Stimulated activated CD4-positive, alpha-beta T cell treated with anti-CD3 and anti-CD28 coated beads, TNF-alpha, amount 100 ng/mL, for 4 hours (primary cell): ENCODE measurements at places on chromosomes 1 and 21.

GRCh38 chr1:116164150-116164549 is 53.0 kb downstream of the MAB21L3 start:
- DNase-seq: no peak

- no peak for DNase-seq
Measured at GRCh38 chr1:7912743-7913557, 27.7 kb downstream of the TNFRSF9 start.

DNA sequence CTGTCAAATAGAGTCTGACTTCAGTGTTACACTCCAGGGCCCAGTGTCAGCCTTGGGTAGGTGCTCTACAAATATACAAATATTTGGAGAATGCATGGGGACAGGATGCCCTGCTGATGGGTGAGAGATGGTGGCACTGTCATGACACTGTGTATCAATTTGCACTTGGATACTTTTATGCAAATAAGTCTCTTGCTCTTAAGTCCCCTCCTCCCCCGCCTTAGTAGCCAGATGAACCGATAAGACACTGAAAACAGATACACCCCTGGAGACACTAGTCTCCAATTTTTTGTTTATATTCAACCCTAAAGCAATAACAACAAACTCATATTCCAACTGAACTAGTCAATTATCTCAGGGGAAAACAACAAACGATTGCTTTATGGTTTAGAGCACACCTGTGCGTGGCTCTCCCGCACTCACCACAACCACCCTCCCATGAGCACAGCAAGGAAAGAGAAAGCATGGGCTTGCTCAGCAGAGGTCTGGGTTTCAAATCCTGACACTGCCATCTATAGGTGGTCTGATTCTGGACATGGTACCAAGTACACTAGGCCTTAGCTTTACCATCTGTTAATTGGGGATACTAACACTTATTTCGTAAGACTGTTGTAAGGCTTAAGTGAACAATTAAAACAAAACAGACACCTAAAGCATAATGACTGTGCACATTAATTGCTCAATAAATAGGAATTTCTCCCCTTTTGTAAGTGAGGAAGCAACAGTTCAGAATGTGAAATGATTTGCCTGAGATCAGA is 50.3 kb downstream of the HIVEP3 start:
- no peak for DNase-seq

- no peak for DNase-seq
Measured at GRCh38 chr1:99749504-99750347, 16.7 kb downstream of the FRRS1 start.

DNA sequence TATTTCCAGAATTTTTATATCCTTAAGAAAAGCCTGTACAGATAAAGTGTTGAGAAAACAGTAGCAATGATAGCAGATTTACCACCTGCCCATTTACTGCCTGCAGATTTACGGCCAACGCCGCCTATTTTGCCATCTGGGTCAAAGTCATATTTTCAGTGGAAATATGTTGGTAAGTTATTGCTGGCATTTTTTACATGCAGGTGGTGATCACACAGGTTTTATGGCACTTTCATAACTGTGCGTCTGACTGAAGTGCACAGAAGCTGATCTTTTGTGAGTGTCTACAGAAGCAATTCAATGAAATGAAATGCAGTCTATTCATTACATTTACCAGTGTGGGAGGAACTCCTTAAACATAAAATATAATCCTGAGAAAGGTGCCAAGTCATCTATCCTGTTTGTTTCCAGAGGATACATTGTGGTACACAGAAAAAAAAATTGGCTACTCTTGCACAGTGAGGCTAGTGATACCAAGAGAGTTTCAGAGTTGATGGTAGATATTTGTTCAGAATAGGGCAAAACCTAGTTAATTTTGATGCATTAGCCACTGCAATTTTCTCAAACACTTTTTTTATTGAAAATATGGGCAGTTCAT is 458.5 kb downstream of the NEGR1 start:
- no peak for DNase-seq

DNA sequence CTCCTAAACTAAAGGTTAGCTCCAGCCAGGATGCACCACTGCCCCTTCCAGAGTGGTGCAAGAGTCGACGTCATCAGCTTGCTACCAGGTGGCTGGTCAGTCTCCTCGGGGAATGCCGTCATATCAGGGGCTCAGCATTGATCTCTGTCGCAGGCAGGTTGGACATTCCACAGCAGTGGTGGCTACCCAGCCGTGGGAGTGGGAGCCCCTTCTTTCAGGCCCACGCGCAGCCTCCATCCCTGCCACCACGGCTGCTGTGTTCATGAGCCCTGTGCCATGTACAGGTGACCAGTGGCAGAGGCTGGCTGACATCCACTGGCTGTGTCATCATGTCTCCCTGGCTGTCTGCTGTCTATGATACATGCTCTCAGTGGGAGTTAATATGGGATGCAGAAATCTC is 25.5 kb downstream of the IL10RB start:
- no peak for DNase-seq

- DNase-seq: no peak
Measured at GRCh38 chr1:91944087-91944486, 5.1 kb upstream of the BRDT start.

DNA sequence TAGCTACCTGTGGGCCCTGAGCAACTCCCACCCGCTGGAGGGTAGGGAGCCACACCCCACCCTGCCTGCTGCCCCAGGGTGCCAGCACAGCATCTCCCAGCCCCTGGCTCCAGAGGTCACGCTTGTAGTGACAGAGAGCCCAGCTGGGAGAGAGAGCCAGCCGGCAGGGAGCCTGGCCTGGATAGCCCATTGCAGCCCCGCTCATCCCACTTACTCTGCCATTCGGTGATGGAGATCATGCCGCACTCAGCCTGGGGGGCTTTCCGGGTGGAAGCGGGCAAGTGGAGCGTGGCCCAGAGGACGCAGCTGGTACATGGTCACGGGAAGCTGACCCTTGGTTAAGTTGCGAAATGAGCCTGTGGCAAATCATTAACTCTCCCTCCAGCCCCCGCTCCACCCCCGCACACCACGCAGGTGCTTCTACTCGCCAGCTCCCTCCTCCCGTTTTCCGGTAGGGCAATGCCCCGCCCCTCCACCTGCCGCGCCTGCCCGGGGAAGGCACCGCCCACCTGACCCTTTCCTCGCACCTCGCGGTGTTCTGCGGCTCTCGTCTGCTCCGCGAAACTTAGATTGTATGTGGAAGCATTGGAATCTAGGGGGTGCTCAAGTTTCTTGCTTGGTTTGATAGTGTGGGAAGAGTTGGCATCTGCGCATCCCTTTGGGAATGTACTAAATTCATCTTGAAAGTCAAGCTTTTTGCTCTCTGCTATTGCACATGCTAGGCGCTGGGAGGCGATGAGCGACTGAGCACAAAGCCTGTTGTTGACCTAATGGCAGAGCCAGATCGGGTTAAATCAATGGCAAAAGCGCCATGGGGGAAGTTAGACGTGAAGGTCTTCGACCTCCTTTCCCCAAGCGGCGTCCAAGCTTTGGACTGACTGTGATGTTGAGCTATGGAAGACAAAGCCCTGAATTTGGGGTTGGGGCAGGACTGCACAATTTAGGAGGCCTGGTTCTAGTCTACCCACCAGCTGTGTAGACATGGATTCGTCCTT is at the start of gene GOLT1A:
TSS of gene GOLT1A (minus strand) at position 321 of the 995 bp plus-strand sequence. CDS start at position 239, 82 bp downstream.
- DNase-seq: peak; percentile 13

- no peak for DNase-seq
Measured at GRCh38 chr1:172642970-172643369, 15.9 kb upstream of the FASLG start.

DNA sequence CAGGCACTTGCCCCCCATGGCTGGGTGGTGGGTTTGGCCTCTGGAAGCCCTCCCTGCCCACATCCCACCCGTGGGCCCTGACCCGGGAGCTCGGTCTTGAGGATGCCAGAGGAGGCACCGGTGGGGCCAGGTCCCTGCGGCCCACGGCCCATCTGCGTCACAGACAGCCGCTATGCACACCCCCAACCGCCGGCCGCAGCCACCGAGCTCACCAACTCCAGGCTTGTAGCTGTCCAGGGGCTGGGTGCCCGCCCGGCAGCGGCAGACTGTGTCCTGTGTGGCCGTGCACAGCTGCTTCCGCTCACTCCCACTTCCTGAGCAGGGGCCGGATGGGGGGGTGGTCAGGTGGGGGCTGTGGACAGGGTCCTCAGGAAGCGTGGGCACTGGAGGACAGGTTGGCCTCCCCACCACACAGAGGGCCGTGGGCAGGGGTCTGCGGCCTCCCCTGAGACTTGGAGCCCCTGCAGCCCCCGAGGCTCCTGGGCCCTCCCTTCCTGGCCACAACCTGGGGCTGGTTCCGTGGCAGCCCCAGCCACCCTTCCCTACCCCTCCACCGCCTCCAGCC is 1.1 kb downstream of the TNFRSF4 start:
- no peak for DNase-seq

GRCh38 chr1:91997607-91998195 is 32.1 kb upstream of the EPHX4 start:
- DNase-seq: peak; percentile 23

DNA sequence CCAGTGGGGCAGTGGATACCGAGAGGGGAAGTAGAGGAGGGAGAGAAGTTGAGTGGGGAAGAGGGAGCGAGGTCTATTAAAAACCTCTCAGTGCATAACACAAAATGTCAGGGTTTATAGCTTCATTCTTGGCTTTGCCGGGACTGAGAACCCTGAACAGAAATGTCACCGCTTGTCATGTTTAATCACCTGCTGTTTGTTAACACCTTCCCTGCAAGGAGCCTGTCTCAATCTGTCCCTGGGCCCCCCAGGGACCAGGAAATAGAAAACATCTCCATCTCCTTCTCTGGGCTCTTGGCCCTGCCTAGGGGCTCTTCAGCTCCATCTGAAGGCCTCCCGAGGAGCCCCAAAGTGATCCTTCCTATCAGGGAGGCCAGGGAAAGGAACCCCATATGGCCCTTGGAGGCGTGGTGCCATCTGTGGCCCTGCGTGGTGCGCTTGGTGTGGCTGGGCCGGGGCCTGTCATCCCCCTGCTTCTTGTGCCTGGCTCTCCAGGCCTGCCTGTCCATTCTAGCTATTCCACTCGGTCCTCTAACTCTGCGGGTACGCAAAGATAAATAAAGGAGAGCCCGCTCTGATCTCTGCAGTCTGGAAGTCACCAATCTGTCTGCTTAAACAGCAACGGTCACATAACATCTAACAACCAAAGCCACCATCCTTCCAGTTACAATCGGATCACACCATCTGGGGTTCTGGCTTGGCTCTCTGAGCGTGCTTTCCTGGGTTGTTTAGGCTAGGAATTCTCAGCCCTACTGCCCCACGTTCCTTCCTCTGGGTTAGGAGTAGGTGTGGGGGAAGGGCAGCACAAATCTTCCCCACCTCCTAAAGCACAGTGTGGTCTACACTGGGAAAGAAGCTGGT is 113.8 kb downstream of the CASZ1 start:
- no peak for DNase-seq

DNA sequence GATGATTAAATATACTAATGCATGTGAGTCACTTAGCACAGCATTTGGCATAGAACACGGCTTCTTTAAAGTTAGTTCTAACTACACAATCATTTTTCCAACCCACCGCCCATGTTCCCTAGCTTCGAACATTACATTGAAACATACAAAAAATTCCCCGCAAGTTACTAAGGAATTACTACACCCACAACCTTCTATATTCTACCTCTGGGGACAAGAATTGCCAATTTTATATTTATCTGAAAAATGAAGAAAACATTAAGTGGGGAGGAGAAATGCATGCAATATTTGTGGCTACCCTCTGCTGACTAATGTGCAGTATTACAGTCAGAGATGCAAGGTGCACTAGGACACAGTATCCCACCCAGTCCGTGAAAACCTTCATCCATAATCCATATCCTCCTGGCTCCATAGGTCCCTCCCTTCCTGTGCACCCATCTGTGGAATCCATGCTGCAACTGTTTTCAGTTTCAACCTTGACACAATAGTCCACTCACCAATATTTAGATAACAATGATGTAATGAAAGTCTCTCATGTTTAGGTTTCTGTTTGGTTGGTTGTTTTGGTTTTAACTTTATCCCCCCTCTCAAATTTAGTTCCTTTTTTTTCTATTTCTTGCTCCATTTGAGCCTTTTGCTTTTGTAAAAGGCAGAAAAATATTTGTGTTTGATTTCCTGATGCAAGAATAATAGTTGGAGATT is 31.6 kb downstream of the RGS5 start:
- DNase-seq: no peak

- DNase-seq: no peak
Measured at GRCh38 chr21:25752416-25752815, 17.6 kb downstream of the GABPA start.

GRCh38 chr1:227926896-227927885 is 20.5 kb downstream of the WNT9A start:
- DNase-seq: no peak

GRCh38 chr1:194919146-194919545 is 1689.1 kb downstream of the KCNT2 start:
- DNase-seq: no peak

- no peak for DNase-seq
Measured at GRCh38 chr1:111475701-111476100, 1.9 kb downstream of the C1orf162 start.

- no peak for DNase-seq
Measured at GRCh38 chr1:115301438-115302020, 36.5 kb downstream of the NGF start.

DNA sequence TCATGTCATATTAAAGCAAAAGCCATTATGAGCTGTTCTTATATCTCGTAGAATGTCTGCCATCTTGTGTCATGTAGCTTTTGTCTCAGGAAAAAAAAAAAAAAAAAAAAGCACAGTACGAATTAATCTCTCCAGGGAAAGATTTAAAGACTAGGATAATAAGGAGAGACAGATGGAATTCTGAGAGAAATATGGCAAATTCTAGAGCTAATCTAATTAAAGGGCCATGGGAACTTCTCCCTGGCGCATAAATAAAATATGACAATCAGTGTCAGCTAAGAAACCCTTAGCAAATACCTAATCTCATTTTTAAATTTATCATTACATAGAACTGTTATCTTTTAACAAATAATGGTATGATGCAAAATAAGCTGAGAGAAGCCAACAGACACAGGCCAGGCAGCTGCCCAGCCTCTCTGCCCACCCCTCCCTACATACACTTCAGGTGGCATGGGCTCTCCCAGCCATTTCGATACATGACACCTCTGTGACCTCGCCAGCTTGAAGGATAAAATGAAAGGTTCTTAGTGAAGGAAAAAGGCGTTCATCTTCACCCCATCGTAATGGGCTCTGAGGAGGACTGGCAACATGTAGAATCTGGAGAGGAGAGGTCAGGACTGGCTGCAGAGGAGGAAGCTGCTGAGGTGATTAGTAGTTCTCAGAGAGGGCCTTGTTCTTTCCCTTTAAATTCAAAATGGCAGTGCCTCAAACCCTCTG is 39.8 kb downstream of the DISC1 start:
- no peak for DNase-seq

DNA sequence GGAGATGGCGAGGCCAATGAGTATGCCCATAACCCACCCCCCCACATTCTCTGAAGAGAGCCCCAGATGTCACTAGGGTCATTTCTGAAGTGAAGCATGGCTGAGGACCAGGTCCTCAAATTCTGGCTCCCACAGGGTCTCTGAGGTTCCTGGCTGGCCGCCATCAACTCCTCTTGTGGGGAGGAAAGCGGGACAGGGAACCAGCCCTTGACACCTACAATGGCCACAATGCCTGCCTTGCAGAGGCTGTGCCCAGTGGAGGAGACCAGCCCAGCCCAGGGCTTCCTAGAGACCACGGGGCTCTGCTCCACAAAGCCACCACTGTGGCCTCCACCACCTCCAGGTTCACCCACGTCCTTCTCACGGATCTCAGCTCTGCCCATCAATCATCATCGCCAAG is 120.1 kb upstream of the ARHGEF16 start:
- no peak for DNase-seq

GRCh38 chr1:40038697-40039096 is 1.8 kb upstream of the CAP1 start:
- DNase-seq: no peak

- DNase-seq: no peak
Measured at GRCh38 chr1:112396653-112397471, 848 bp downstream of the CTTNBP2NL start.
